Nephron progenitor cell (in vitro differentiated cells): ENCODE measurements at places on chromosomes 7 and 10.

- no peak for DNase-seq
These were observed 520.8 kb downstream of the DNAJB6 start for GRCh38 chr7:157857578-157858075.

GRCh38 chr10:48595539-48595932 lies 9.3 kb downstream of the ARHGAP22 start:
- DNase-seq, result no peak

DNA sequence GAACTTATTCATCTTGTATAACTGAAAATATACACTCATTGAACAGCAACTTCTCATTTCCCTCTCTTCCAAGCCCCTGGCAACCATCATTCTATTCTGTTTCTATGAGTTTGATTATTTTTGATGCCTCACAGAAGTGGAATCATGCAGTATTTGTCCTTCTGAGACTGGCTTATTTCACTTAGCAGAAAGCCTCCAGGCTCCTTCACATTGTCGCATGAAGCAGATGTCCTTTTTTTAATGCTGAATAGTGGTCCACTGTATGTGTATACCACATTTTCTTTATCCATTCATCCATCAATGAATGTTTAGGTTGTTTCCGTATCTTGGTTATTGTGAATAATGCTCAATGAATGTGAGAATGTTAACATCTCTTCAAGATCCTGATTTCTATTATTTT lies 238.2 kb upstream of the KLF14 start:
- no peak for DNase-seq

GRCh38 chr7:107446988-107447387 lies 22.9 kb upstream of the GPR22 start:
- DNase-seq, result no peak

DNA sequence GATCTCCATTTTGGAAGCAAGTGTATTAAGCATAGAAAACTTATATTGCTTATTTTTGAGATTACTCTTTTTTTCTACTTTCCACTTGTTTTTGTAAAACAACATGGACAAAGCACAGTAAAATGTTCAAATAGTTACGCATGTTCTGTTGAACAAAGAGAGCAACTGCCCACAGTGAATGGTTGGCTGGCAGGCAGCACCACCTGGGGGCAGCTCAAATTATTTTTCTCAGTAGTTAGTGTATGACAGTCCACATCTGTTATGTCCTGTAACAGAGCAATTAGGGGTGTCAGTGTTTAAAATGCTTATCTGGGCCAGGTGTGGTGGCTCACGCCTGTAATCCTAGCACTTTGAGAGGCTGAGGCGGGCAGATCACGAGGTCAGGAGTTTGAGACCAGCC lies 46.1 kb upstream of the CACUL1 start:
- no peak for DNase-seq

DNA sequence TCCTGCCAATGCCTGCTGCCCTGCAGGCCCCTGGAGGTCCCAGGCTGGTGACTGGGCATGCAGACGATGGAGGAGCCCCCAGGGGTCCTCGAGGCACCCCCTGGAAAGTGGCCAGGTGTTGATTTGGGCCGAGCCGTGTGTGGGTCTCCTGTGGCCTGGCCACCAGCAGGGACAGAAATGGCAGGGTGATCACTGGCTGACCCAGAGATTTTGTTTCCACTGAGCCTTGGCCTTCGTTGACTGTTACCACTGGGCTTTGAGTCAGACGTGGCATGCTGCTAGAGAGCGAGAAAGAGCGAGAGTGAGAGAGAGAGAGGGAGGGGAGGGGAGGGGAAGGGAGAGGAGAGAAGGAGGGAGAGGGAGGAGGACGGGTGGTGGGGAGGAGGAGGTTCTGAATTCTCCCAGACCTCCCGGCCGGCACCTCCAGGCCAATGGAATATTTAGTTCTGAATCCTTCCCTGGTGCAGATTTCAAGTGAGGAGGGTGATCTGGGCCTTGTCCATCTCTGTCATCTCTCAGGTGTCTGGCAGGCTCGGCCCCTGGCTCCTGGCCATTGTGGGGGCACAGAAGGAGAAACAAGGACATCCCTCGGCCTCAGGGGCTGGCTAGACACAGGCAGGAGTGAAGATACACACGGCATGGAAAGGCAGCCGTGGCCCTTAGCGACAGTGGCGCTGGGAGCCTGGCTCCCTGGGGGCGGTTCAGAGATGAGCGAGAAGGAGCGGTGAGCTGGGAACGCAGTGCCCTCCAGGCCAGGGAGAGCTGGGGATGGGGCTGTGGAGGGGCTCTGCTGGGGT lies 58.2 kb downstream of the GLRX3 start:
- DNase-seq, result no peak

DNA sequence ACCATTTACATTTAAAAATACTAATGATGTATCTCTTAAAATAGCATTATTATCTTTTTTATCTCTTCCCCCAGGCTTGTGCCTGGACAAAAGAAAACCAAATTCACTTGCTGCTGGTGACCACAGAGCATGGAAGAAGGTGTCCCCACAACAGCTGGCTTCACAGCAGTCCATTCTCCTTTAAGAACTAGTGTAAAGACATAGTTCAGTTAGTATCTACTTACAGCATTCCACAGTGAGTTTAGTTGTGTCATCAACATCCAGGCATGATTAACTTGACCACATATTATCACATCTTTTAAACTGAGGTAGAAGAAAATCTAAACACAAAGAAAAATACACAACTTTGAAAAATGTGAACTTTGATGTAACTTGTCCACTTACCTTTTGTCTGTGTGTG lies 55.0 kb downstream of the LRRC17 start:
- no peak for DNase-seq

- no peak for DNase-seq
These were observed 244.4 kb downstream of the TNS3 start for GRCh38 chr7:47337531-47337930.

GRCh38 chr10:3445648-3446047 lies 273.1 kb upstream of the PITRM1 start:
- no peak for DNase-seq

- no peak for DNase-seq
These were observed 146.4 kb upstream of the NOBOX start for GRCh38 chr7:144549861-144550260.

GRCh38 chr7:37092548-37092947 lies 356.1 kb downstream of the ELMO1 start:
- DNase-seq, result no peak

GRCh38 chr10:60896033-60896432 lies 48.0 kb downstream of the RHOBTB1 start:
- no peak for DNase-seq

DNA sequence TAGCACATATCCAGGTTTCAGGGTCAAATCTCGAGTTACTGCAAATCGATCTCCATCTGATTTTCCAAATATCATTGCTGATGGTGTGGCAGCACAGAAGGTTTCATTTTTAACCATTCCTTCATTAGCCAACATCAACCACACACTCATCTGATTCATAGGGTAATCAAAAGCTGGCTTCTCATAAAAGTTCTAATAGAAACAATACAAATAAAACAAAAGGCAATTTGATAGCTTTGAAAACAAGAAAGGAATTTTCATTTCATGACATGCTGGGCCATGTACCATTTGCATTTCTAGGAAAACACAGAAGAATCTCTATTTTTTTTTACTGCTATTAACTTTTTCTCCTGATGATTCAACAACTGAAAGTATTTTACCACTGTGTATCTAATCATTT lies 147.7 kb upstream of the SLC26A5 start:
- no peak for DNase-seq

- DNase-seq, result no peak
These were observed 65.2 kb upstream of the SYPL1 start for GRCh38 chr7:106177300-106177690.
